ENCODE measurements at places on chromosomes 6 and 20. TPM values are rescaled to one million over a fixed set of nuclear protein-coding genes. Genes with fewer than 3 reads are reported as not detected.

The HLA-DRB5 gene
- total RNA-seq: 22.1 TPM

GRCh38 chr6:166926748-166927147, 29.6 kb downstream of the RNASET2 start:
- H3K27ac ChIP-seq: no peak overlapping the region
- peak; percentile 56 for DNase-seq
- no peak overlapping the region for H3K4me3 ChIP-seq
- H3K36me3 ChIP-seq: peaks cover 5% of the 10 kb centered on the region
- H3K27me3 ChIP-seq: no peaks in the 10 kb centered on the region
- peaks cover 11% of the 10 kb centered on the region for H3K4me1 ChIP-seq

- DNase-seq: no peak
- peaks cover 2% of the 10 kb centered on the region for H3K27me3 ChIP-seq
- peaks cover 8% of the 10 kb centered on the region for H3K4me1 ChIP-seq
- H3K36me3 ChIP-seq: peaks cover 16% of the 10 kb centered on the region
- H3K4me3 ChIP-seq: no peak overlapping the region
- H3K27ac ChIP-seq: peak overlapping the region; percentile 43
These were observed 174.6 kb downstream of the UBE3D start for GRCh38 chr6:82891076-82891475.

The EMILIN3 gene
- 10.3 TPM for total RNA-seq

The ULBP2 gene
- not detected for total RNA-seq

- H3K4me1 ChIP-seq: no peaks in the 10 kb centered on the region
- H3K36me3 ChIP-seq: no peaks in the 10 kb centered on the region
- H3K4me3 ChIP-seq: no peak overlapping the region
- DNase-seq: no peak
- no peak overlapping the region for H3K27ac ChIP-seq
These were observed 252.4 kb downstream of the CLIC5 start for GRCh38 chr6:45763281-45763680.

GRCh38 chr6:56572788-56573471, 69.8 kb downstream of the DST start:
- no peaks in the 10 kb centered on the region for H3K27me3 ChIP-seq
- peaks cover 7% of the 10 kb centered on the region for H3K36me3 ChIP-seq
- no peak for DNase-seq
- H3K4me1 ChIP-seq: peaks cover 3% of the 10 kb centered on the region

- H3K27ac ChIP-seq: no peak overlapping the region
- no peaks in the 10 kb centered on the region for H3K36me3 ChIP-seq
- H3K27me3 ChIP-seq: peaks cover 11% of the 10 kb centered on the region
These were observed 151.7 kb downstream of the OR2B2 start for GRCh38 chr6:27760464-27760863.

GRCh38 chr6:106163446-106163965, 77.4 kb downstream of the PRDM1 start:
- H3K4me3 ChIP-seq: no peak overlapping the region
- peaks cover 15% of the 10 kb centered on the region for H3K4me1 ChIP-seq
- H3K27ac ChIP-seq: no peak overlapping the region
- H3K27me3 ChIP-seq: peaks cover 3% of the 10 kb centered on the region

The OPN5 gene
- 4.6 TPM for total RNA-seq

- DNase-seq: no peak
- no peak overlapping the region for H3K27ac ChIP-seq
- peaks cover 5% of the 10 kb centered on the region for H3K36me3 ChIP-seq
- no peaks in the 10 kb centered on the region for H3K27me3 ChIP-seq
- H3K4me3 ChIP-seq: no peak overlapping the region
These were observed 90.4 kb downstream of the FARS2 start for GRCh38 chr6:5351552-5352210.

The LEMD2 gene
- 58.2 TPM for total RNA-seq

Measured in type B pancreatic cell (in vitro differentiated cells).